ENCODE measurements at places on chromosomes 12 and 14.

DNA sequence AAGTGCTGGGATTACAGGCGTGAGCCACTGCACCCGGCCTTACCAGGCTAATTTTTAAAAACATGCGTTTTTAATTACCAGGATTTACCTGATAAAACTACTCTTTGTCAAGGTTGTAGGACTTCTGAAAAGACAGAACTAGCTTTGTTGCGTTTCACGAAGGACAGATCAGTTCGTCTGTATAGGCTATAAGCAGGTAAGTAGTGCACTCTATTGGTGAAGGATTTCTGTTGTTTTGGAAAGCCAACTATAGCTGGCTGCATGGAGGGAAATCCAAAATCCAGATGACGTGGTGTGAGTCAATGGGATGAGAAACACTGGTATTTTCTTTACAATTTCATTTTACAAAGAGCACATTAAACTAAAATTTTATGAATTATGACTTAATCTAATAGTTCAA lies 14.6 kb downstream of the GNPNAT1 start:
- DNase-seq: no peak

DNA sequence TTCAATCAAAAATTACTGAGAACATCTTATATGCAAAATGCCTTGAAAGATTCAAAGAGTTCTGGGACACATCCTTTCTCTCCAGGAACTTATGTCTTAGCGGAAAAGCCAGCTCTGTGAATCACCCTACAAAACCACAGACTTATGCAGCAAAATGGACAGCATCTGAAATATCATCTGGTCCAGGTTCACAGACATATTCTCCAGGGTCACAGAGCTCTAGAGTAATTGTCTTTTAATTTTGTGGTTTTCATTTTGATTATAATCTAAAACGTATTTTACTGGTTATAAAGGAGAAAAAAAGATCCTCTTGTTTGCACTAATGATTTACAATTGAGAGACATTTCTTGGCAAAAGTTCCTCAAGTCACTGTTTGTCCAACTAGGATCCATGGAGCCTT lies 246.2 kb downstream of the MSRB3 start:
- no peak for DNase-seq

DNA sequence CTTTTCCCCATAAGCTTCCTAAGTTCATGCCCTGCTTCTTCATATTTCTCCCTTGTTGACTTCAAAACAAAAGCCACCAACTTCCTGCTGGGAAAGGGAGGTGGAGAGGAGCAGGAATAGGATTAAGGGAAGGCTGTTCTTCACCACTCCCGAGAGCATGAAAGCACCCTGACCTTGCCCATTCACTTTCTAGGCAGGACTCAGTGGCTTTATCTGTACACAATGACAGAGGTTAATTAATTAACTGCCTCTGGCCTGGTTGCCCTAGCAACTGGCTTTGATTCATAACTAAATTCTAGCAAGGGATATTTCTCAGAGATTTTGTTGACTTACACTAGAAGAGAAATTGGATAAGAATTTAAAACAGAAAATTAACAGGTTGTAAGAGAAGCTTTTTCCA lies 396.8 kb downstream of the RPS29 start:
- DNase-seq: no peak

DNA sequence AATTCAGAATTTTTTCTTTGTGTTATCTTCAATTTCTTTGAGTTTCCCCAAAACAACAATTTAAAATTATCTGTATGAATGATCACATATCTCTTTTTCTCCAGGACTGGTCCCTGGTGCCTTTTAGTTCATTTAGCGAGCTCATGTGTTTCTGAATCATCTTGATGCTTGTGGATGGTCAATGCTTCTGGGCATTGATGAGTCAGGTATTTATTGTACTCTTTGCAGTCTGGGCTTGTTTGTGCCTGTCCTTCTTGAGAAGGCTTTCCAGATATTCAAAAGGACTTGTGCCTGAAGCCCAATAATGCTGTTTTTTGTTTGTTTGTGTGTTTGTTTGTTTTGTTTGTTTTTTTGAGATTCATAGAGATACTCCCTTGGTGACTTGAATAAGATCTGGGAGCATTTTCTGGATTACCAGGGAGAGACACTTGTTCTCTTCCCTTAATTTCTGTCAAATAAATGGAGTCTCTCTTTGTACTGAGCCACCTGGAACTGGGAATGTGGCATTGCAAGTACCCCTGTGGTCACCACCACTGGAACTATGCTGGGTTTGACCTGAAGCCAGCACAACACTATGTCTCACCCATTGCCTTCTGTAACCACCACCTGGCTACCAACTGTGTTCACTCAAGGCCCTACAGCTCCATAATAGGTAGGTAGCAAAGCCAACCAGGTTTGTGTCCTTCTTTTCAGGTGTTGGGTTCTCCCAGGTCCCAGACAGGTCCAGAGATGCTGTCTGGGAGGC lies 56.3 kb downstream of the SLC6A15 start:
- DNase-seq: no peak

- no peak for DNase-seq
These were observed 21.7 kb downstream of the NUBPL start for GRCh38 chr14:31582836-31583452.

DNA sequence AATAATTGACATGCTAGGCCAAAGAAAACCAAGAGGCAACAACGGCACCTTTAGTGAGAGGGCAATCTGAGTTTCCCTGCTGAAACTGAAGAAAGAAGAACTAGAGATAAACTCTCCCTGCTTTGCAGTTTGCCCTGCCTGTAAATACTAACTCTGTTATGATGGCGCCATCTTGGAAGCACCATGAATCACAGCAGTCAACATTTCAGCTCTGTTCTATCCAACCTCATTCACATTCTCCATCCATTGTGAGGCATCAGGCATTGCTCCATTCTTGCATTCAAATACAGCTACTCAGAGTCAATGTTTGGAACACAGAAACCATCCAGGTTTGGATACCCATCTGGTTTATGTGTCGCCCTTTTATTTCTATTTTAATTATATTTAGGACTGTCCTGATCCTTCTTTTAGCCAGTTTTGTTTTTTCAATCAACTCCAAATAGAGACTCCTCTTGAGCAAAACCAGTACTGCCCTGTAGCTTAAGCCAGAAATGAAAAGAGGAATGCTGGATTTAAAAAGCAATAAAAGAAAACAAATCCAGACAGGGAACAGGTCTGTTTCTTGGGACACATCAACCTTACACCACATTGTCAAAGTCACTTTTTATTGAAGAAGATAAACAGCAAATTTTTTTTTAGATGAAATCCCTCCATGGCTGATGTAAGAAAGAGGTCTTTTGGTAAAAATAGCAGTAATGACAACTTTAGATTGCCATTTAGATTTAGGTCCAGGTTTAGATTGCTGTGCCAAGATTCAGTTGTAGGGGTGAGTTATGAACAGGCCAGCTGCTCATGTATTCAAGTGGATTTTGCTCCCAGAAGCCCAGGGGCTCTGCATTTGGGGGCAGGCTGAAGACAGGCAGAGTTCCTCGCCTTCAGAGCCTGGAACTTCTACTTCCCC lies 33.3 kb upstream of the PPM1A start:
- DNase-seq: no peak

DNA sequence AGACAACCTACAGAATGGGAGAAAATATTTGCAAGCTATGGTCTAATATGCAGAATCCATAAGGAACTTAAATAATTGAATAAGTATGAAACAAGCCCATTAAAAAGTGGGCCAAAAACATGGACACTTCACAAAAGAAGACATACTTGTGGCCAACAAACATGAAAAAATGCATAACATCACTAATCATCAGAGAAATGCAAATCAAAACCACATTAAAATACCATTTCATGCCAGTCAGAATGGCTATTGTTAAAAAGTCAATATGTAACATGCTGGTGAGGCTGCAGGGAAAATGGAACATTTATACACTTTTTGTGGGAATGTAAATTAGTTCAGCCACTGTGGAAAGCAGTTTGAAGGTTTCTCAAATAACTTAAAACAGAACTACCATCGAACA lies 945.4 kb upstream of the FLRT2 start:
- DNase-seq: no peak

GRCh38 chr12:123713398-123713797 lies 1.2 kb downstream of the ATP6V0A2 start:
- DNase-seq: no peak

GRCh38 chr12:114963846-114964245 lies 279.9 kb upstream of the TBX3 start:
- no peak for DNase-seq

DNA sequence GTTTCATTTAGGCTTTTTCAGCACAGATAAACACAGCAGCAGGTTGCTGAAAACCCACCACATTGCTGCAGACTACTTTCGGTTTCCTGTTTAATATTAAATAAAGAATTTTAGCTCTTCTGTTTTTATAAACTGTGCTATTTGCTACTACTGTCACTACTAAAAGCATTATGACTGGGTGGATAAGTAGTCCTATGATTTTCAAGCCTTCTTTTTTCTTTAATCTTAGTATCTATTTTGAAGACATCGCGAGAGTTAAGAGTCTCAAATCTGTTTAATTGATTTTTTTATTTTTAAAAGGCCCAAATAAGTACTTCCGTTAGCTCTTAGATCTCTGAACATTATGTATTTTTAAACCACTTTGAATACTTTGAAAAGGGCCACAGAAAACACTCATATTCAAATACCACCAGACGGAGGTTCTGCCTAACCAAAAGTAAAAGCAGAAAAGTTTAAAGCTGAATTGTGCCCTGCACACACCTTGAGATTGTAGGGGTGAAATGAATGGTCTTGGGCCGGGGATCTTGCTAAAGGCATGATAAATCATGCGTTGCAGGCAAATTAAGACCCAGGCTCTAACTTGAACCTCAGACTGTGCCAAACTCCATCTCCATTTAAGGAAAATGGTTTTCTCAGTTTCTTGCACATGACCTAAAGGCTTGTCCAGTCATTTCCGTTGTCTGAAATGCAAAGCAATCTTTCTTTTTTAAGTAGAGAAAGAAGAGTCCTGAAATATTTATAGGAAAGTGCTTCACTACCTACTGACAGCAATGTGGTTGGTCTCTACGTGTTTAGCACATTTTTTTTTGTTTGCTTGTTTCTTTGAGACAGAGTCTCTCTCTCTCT lies 13.6 kb upstream of the FOXN3 start:
- no peak for DNase-seq

- no peak for DNase-seq
These were observed 2.6 kb downstream of the NKX2-1 start for GRCh38 chr14:36517242-36518030.

GRCh38 chr12:118763234-118763633 lies 218.1 kb upstream of the SRRM4 start:
- no peak for DNase-seq

- no peak for DNase-seq
These were observed 182.6 kb downstream of the PHLDA1 start for GRCh38 chr12:75848961-75849360.

- DNase-seq: peak; percentile 61
These were observed 12.4 kb upstream of the ITGB7 start for GRCh38 chr12:53219292-53219955.

- no peak for DNase-seq
These were observed 67.6 kb upstream of the CCDC60 start for GRCh38 chr12:119266963-119267362.

GRCh38 chr12:28893365-28893764 lies 255.7 kb upstream of the FAR2 start:
- DNase-seq: no peak

DNA sequence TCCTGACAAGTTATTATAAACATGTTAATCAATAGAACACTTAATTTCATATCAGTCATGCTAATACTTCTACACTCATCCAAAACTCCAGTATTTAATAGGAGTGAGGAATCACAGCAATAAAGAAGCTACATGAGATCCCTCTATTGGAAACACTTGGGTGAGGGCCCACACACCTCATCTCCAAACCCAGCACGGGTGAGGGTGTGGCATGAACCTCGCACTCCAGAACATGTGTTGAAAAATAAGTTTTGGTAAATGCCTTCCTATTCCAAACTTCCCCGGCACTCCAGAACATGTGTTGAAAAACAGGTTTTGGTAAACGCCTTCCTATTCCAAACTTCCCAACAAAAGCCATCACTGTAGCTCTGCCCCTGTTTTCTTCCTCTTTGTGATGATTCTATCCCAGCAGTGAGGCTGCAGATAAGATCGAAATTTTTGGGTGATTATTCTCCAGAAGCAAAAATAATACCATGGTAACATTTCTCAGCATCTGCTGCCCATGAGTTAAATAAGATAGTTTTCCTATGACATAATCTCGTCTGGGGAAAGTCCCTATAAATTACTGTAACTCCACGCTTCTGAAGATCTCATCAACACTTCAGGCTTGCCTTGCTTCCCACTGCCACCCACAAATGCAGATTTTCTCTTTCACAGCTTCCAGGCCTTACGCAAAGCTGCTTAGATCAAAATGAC lies 24.4 kb upstream of the PTPRB start:
- DNase-seq: no peak

DNA sequence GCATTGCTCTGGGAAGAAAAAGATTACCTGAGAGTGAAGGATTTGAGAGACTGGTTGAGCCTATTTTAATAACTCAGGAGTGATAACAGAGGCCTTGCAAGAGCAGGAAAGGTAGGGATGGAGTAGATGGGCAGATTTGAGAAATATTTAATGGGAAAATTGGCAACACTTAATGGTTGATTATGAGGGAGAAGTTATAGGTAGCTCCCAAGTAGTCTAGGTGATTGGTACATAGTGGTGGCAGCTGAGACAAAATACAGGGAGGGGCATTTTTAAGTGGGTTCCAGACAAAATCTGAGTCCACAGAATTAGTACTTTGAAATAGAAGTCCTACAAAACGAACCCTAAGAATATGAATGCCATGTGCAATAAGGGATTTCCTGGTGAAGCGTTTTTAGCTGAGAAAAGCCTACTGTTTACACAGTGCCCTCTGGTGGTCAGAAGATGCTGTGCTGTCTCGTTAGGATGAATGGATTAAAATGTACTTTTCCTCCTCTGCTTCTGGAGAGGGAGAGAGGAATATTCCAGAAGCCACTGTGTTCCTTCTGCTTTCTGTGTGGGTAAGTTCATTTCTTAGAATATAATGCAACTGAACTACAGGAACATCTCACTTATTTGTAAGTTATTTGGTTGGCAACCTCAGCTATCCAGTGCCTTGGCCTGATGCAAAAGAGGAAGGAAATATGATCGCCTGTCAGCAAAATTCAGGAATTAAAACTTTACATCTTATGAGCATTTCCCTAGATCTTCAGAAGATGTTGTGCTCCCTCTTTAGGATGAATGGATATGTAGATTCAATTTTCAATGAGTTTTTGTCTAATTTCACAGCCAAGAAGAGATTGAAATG lies 6.5 kb downstream of the ZBTB1 start:
- DNase-seq: peak; percentile 41

DNA sequence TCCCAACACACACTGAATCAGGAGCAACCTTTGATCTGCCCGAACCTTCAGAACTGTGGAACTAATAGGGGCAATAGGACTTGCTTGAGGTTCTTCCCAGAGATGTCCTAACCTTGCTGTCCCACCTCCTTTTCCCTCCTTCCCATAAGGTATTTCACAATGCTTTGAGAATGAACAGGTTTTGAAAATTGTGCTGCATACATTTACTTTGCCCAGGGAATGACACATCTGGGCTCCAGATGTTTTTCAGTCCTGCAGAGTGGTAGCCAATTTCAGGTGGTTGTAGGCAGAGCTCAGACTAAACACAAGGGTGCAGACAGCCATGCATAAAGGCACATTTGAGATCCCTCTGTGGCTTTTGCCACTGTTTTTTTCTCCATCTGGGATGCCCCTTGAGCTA lies 206.7 kb upstream of the PWP1 start:
- no peak for DNase-seq

Data from activated CD8-positive, alpha-beta memory T cell treated with anti-CD3 and anti-CD28 coated beads for 4 hours (primary cell).